DMS53 (cell line): ENCODE measurements at places on chromosomes 7 and 10.

- DNase-seq, result no peak
Measured at GRCh38 chr10:26232174-26232573, 15.6 kb downstream of the GAD2 start.

DNA sequence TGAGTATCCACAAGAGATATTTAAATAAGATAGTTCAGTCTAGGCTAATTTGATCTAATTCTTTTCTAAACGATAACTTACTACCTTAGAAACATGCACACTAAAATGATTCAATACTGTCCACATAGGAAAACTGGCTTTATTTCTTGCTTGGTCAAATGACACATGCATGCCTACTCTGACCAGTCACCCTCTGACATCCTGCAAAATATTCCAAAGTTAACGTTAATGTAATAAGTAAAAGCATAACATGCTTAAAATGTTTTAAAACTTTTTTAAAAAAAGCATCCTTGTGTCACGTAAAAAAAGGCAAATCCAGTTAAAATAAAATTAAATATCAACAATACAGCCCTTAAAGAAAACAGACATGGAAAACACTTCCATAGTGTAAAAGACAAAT is 70.2 kb downstream of the UBE2H start:
- no peak for DNase-seq

- DNase-seq, result no peak
Measured at GRCh38 chr7:34842782-34843181, 184.8 kb downstream of the NPSR1 start.

DNA sequence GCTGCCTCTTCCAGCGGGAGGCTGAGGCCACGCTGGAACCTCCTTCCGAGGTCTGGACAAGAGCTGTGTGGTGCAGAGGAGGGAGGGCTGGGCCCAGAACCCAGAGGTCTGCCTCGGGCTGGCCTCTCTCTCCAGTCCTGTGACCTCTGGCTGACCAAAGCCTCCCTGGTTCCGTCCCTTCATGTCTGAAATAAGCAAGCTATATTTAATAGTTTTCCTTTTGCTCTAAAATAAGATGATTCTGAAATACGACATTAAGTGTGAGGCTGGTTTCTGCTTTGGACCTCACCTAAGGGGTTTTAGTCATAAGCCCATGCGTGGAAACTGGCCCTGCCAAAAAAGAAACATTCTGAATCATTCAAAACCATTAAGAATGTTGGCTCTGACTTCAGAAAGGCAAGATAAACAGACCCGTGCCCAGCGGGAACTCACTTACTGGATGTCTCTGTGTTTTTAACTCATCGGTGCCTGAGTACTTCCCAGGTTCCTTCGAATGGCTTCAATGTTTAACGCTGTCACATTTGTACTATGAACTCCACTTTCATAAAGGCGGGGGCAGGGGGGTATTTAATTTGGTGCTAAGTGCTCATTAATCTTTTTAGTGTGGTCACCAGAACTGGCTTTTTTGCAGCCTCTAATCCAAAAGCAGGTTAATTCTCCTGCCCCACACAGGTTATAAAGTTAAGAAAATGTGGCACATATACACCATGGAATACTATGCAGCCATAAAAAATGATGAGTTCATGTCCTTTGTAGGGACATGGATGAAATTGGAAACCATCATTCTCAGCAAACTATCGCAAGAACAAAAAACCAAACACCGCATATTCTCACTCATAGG is 157.5 kb upstream of the KLF14 start:
- DNase-seq, result no peak

GRCh38 chr10:88207121-88207546 is 343.7 kb downstream of the PTEN start:
- no peak for DNase-seq

DNA sequence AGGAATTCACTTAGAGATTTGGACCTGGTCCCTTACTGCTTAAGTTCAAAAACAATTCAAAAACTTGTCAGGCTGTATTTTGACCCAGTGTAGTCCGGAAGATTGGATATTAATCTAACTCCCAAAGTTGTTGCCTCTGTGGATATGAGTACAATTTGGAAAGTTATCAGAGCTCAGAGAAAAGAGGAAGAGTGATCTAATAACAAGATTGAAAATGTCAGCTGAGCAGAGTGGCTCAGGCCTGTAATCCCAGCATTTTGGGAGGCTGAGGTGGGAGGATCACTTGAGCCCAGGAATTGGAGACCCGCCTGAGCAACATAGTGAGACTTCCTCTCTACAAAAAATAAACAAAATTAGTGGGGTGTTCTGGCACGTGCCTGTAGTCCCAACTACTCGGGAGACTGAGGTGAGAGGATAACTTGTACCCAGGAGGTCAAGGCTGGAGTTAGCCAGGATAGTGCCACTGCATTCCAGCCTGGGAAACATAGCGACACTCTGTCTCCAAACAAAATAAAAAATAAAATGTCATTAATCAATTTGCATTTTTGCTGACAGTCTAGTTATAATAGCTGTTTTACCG is 3.2 kb upstream of the ASCC1 start:
- no peak for DNase-seq

- no peak for DNase-seq
Measured at GRCh38 chr7:106169821-106170610, 57.9 kb upstream of the SYPL1 start.

GRCh38 chr7:24926623-24927524 is 53.1 kb downstream of the OSBPL3 start:
- DNase-seq, result no peak

GRCh38 chr10:50280049-50280841 is 28.9 kb upstream of the ASAH2 start:
- DNase-seq, result no peak

DNA sequence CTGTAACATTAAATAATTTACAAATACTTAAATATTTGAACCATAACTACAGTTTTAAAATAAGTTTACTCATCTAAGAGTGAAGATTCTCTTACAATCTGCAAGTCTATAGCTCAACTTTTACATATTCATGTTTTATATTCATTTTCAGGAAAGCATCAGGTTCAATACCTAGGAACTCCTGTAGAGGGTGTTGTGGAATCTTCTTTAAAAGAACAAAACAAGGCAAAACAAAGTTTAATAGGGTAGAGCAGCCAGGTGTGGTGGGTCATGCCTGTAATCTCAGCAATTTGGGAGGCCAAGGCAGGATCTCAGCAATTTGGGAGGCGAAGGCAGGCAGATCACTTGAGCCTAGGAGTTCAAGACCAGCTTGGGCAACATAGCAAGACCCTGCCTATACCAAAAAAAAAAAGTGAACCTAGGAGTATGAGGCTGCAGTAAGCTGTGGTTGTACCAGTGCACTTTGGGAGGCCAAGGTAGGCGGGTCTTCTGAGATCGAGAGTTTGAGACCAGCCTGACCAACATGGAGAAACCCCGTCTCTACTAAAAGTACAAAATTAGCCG is 45.1 kb downstream of the ST8SIA6 start:
- peak; percentile 57 for DNase-seq

GRCh38 chr7:123712619-123713018 is 36.2 kb downstream of the WASL start:
- no peak for DNase-seq

DNA sequence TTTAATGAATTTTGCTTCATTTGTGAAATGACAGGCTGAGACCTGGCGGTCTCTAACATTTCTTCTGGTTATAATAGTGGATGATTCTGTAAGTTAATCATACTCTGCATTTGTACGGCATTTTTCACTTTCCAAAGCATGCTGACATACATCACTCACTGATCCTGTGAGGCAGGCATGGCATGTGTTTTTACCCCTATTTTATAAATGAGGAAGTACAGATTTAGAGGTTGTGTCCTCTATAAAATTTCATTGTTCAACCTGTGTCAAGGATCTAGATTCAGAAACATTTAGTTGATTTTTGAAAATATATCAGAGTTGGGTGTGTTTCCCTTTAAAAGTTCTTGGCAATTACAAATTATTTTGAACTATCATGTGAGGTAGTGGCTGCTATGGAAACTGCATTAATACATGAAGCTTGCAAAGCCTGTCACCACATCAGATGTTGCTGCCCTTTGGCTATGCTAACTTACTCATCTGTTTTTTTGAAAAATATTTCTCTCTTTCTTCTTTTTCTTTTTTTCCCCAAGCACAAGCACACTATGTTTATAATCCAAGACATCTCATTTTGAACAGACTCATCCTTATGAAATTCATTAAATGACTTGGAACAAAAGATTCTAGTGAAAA is 172.7 kb downstream of the GNAI1 start:
- DNase-seq, result peak; percentile 43

GRCh38 chr7:153852261-153852660 is 199.9 kb upstream of the DPP6 start:
- no peak for DNase-seq

DNA sequence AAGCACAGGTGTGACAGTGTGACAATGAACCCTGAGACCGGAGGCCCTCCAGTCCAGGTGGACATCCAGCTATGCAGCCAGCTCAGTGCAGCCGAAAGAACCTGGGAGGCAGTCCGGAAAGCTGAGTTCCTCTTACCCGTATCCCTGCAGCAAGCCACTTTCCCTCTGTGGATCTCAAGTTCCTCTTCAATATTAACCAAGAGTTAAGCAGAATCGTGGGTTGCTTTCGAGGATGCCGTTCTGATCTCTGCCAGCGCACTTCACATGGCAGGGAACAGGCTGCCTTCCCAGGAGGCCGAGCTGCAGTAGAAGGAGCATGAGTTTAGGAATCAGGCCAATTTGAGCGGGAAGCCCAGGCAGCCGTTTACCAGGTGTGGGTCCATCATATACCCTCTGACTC is 591.6 kb downstream of the SDK1 start:
- no peak for DNase-seq

GRCh38 chr7:97680622-97681021 is 51.3 kb upstream of the TAC1 start:
- no peak for DNase-seq

GRCh38 chr7:28858206-28858605 is 99.9 kb downstream of the TRIL start:
- DNase-seq, result no peak

DNA sequence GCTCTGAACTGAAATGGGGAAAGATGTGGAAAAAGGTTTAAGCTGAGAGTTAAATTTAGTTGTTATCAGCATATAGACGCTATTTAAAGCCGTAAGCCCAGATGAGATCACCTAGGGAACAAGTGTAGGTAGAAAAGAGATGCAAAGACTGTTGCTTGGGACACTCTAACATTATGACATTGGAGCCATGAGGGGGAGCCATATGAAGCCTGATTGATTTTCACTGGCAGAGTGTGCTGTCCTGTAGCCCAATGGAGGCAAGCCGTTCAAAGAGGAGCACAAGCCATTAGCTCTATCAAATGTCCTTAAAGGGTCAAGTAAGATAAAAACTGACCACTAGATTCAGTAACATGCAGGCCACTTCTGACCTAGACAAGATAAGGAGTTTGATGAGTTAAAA is 223.3 kb downstream of the TWIST1 start:
- DNase-seq, result peak; percentile 23

GRCh38 chr10:74151879-74152722 is 1.1 kb downstream of the ADK start:
- peak; percentile 35 for DNase-seq

GRCh38 chr7:27170426-27171324 is 3.4 kb downstream of the HOXA10 start:
- DNase-seq, result no peak

DNA sequence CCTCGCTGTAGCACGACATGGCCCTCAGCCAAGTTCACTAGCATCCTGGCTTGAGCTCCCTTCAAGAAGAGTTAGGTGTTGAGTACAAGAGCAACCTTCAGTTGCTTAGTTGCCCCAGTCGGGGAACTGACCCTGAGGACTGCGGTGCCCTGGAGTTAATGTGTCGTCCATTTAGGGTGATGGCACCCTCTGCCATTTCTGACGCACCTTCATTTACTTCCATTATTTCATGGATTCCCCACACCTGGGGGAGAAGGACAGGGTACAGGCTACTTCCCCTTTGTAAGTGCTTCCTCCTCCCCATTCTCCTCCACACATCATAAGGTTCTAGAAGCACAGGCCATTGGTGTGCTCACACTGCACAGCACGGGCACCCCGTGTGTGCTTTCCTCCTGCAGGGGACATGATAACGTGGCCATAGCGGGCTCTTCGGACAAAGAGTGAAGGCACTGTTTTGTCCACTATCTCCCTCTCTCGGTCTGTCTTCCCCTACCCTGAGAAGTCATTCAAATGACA is 1.8 kb downstream of the ALOX5 start:
- no peak for DNase-seq

GRCh38 chr7:41415471-41416207 is 287.3 kb downstream of the INHBA start:
- no peak for DNase-seq

DNA sequence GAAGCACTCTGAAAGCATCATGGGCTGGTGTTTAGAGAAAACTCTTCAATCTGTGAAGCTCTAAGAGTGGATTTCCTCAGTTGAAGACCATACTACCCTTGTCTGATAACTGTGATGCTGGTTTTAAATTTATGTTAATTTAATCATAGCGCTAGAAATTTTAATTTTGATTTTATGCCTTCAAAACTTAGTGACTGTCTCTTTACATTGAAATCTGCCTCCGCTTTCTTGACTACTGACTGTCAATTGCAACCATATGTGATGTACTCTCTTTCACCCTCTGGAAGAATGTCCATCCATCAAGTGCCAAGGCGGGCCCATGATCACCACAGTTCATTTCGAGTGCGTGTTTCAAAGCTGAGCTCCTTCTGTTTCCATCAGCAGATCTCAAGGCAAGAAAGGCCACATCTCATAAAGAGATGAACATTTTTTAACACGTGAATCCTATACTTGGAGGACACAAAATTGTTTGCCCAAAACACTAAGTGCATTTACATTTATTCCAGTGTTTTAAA is 147.1 kb downstream of the ITGA8 start:
- no peak for DNase-seq

- DNase-seq, result no peak
Measured at GRCh38 chr7:50504646-50505546, 54.7 kb upstream of the FIGNL1 start.

GRCh38 chr10:70967591-70968587 is 79.5 kb upstream of the PCBD1 start:
- peak; percentile 85 for DNase-seq

DNA sequence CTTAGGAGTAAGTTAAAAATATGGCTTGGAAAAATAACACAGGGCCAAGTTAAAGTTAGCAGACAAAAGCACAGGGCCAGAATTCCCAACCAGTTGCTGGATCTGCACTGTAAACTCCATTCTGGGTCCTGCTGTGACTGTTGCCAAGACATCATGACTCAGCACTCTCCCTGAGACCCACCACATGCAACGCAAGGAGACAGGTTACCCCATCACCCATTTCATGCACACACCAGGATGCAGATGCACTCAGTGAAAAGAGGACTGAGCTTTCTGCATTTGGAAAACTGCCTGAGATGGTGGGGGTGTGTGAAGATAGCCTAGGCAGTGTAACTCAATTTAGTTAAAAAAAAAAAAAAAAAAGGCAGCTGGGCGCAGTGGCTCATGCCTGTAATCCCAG is 97.6 kb upstream of the ZNF438 start:
- DNase-seq, result peak; percentile 25

DNA sequence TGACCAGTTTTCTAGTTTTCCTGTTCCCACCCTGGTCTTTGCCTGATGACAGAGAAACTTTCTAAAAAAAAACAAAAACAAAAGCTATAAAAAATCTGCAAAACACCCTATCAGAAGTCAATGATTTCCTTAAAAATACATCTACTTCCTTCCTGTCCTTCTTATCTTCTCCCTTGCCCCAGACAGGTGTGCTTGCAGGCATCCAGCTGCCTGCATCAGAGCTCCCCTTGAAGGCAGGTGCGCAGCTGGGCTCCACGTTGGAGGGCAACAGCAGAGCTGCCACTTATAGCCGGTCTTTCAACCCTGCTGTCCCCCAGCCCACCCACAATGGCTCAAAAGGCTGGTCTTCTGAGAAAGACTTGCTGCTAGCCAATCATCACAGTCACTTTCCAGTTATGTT is 29.8 kb downstream of the UBE2D4 start:
- no peak for DNase-seq

- no peak for DNase-seq
Measured at GRCh38 chr10:92789786-92790185, 58.5 kb upstream of the EXOC6 start.
